Fibroblast of villous mesenchyme (primary cell): ENCODE measurements at places on chromosomes 5 and 9. TPM values are rescaled to one million over a fixed set of nuclear protein-coding genes. Genes with fewer than 3 reads are reported as not detected.

Gene PTPN3
- under 0.01 TPM in 2 replicates for total RNA-seq

Gene C5orf46
- total RNA-seq = 0.43 and 4.8 TPM in 2 replicates

Gene RPL12
- total RNA-seq = 798 and 844 TPM in 2 replicates

Gene GAPT
- not detected in 2 replicates for total RNA-seq

Gene TAL2
- total RNA-seq = not detected in 2 replicates

Gene PTGES2
- total RNA-seq = 43.6 and 58.6 TPM in 2 replicates

Gene CKMT2
- 0.43 and 0.97 TPM in 2 replicates for total RNA-seq

Gene OXCT1
- total RNA-seq = 19.6 and 23.3 TPM in 2 replicates

Gene MCTP1
- total RNA-seq = 14.7 and 20.9 TPM in 2 replicates

Gene PCDHGA10
- total RNA-seq = 11.7 and 12.2 TPM in 2 replicates

Gene STPG3
- total RNA-seq = not detected in 2 replicates

Gene POU5F2
- 1.3 and 2.2 TPM in 2 replicates for total RNA-seq

Gene ADRA1B
- total RNA-seq = under 0.01 and 0.43 TPM in 2 replicates

Gene FGD3
- total RNA-seq = under 0.01 TPM in 1 of 2 replicates, not detected in the other

Gene TSSK1B
- total RNA-seq = 0.43 and 0.64 TPM in 2 replicates

Gene PTGER4
- 4.3 and 8.7 TPM in 2 replicates for total RNA-seq

Gene GKAP1
- total RNA-seq = 0.97 and 2.2 TPM in 2 replicates

Gene MAMDC4
- 1.6 and 3.0 TPM in 2 replicates for total RNA-seq

Gene IRX2
- 0.32 and 3.0 TPM in 2 replicates for total RNA-seq

Gene DBH
- not detected in 2 replicates for total RNA-seq

Gene PCDHB4
- total RNA-seq = under 0.01 TPM in 2 replicates

Gene ZFP62
- total RNA-seq = 12.5 and 15.1 TPM in 2 replicates

Gene C9orf153
- 0.32 TPM in 1 of 2 replicates, not detected in the other for total RNA-seq

Gene SLC25A2
- under 0.01 and 0.64 TPM in 2 replicates for total RNA-seq

Gene ALDH7A1
- total RNA-seq = 28.7 and 34.5 TPM in 2 replicates

Gene ENTR1
- total RNA-seq = 34.5 and 40.3 TPM in 2 replicates

Gene PCDHGA3
- total RNA-seq = 3.2 and 4.3 TPM in 2 replicates

Gene CATSPER3
- under 0.01 TPM in 1 of 2 replicates, not detected in the other for total RNA-seq

Gene ANKRD34B
- total RNA-seq = not detected in 2 replicates

Gene ADAMTS6
- total RNA-seq = 95.9 and 121 TPM in 2 replicates

Gene CCL28
- 1.3 TPM in 2 replicates for total RNA-seq

Gene SPATA9
- 1.3 TPM in 2 replicates for total RNA-seq

Gene ERBIN
- total RNA-seq = 132 and 233 TPM in 2 replicates

Gene SLC31A2
- total RNA-seq = 11.6 and 23.3 TPM in 2 replicates

Gene KIF12
- total RNA-seq = not detected in 2 replicates

Gene ARSI
- total RNA-seq = 13.8 and 23.5 TPM in 2 replicates

Gene MELK
- total RNA-seq = 19.0 and 34.5 TPM in 2 replicates

Gene SCGB3A2
- total RNA-seq = not detected in 2 replicates
